Astrocyte of the spinal cord (primary cell): ENCODE measurements at places on chromosomes 1 and 21.

DNA sequence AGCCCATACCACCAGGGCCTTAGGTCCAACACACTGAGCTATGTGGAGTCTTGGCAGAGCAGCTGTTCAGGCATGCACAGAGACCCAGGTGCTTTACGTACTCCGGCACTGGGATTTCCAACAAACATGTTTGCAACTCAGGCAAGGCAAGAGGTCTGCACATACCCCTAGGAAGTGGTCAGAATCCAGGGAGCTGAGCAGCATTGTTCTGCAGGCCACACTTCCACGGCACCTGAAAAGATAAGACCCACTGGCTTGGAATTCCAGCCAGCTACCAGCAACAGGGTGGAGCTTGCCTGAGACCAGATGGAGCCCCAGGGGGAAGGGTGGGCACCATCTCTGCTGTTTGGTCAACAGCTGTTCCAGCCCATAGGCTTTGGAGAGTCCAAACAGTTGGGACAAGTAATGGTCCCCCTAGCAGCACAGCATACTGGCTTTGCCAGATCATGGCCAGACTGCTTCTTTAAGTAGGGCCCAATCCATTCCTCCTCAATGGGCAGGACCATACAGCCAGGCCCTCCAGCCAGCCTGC is 51.7 kb upstream of the LRRC8B start:
- DNase-seq, result no peak

- no peak for DNase-seq
Observed at GRCh38 chr1:241551759-241552638, 19.8 kb downstream of the KMO start.

DNA sequence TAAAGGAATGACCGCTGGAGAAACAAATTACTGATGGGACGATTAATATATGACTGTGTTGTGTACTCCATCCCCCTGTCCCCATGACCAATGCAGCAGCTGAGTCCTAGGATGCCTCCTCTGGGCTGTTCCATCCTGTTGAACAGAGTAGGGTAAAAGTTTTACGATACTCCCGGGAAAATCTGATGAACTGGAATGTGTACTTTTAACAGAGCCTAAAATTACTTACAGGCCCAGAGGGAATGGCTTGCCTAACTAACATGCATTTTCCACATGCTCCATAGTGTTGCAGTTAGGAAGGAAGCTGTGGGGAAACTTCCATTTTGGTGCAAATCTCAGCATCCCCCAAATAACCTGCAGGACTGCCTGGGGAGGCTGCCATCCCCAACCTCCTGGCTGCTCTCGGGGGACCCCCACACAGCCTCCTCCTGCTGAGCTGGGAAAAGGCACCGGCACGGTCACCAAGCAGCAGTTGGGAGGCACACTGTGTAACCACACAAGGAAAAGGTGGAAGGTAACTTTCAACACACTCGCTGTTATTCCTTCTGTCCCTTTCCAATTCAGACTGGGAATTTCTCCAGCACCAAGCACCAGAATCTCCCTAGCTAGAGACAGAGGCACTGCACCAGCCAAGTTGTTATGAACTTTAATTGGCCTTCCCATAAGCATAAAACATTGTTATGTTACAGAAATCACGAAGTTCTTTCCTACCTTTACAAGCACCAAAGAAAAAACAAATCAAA is 97.2 kb downstream of the BCAR3 start:
- no peak for DNase-seq

GRCh38 chr1:41715441-41716095 is 203.2 kb downstream of the HIVEP3 start:
- no peak for DNase-seq

DNA sequence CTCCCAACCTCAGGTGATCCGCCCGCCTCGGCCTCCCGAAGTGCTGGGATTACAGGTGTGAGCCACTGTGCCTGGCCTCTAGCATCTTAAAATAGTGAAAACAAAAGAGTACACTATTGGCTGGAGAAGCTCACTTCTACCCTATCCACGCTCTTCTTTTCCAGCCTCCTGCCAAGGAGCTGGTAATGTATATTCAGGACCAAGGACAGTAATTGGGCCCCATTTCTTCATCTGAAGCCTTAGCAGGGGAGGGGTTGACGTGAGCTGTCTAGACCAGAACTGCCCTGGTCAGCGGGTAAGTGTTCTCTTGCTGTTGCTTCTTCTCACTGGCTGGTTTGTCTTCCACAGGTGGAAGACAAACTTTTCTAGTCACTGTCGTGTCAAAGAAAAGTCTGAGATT is 70.2 kb downstream of the DNM3 start:
- no peak for DNase-seq

- DNase-seq, result no peak
Observed at GRCh38 chr1:192732787-192733186, 76.1 kb upstream of the RGS2 start.

DNA sequence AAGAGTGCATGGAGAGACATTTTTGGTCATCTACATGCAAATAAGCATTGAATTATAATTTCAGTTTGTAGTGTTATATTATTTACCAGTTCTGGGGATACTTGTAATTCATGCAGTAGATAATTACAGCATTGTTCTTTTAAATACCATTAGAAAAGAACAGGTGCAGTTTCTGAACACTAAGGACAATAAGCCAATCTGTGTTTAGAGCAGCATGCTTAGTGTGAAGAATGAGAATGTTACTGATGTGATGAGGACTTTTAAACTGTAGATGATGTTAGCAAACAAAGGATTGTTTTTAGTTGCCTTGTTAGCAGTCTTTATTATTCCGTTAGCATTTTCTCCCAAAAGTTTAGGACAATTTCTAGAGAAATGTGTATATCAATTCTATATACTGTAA is 348.3 kb downstream of the BRINP3 start:
- no peak for DNase-seq

DNA sequence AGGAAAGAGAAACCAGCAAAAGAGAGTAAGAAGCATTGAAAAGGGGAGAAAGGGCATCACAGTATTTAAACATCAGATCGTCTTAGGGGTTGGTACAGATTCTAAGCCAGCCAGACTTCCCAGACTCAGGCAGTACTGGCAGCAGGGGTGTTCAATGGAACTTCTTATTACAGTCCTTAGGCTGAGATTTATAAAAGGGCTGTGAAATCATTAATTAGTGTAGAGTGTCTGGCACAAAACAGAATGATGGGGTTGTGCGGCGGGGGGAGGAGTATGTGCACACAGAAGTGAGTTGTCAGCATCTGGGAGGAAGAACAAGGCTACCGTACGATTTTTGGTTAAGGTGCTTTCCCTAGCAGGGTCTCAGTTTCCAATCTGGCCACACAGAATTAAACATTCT is 38.2 kb downstream of the ARHGEF11 start:
- no peak for DNase-seq

DNA sequence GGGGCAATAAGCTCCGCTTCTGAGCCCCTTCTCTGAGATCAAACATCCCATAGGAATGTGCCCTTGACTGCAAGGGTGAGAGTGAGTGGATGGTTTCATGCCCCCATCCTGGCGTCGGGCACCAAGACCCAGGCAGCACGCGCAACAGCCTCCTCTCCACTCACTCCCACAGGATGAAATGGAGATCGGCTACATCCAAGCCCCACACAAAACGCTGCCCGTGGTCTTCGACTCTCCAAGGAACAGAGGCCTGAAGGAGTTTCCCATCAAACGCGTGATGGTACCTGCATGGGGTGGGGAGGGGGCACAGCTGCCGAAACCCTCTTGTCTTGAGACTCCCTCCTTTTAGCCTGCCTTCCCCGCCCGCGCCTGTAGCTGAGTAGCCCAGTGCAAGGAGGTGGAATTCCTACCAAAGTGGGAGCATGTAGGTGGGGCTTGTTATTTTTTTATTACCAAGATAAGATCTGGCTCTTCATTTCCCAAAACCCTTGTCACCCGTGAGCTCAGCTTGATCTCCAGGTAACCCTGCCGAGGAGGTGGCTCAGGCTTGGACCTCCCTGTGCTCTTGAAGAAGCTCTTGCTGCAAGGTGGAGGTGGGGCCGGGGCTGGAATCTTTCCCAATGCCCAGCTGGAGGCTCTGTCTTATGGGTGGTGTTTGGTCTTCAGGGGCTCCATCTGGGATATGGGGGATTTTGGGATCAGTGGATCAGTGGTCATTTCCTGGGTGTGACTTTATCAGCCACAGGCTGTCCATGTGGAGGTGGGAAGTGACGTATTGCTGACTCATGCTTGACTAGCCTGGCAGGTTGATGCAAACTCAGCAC is 24.0 kb upstream of the PADI6 start:
- DNase-seq, result peak; percentile 34

- no peak for DNase-seq
Observed at GRCh38 chr21:45015469-45015860, 58.9 kb upstream of the ADARB1 start.

DNA sequence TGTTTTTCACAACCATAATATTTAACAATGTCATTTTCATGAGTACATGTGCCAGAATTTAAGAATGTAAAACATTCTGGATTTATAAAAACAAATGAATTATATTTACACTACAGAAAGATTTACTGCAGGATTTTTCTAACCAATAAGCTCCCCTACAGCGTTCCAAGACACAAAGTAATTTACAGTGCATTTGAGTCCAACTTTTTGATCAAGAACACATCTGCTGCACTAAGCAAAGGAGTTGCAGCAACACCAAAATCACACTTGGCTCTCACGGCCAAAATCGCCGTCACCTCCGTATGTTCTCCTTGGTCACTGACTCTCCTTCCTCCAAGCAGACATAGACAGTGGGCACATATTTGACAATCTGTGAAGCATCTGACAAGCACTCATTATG is 7.7 kb downstream of the VPS26C start:
- DNase-seq, result no peak

DNA sequence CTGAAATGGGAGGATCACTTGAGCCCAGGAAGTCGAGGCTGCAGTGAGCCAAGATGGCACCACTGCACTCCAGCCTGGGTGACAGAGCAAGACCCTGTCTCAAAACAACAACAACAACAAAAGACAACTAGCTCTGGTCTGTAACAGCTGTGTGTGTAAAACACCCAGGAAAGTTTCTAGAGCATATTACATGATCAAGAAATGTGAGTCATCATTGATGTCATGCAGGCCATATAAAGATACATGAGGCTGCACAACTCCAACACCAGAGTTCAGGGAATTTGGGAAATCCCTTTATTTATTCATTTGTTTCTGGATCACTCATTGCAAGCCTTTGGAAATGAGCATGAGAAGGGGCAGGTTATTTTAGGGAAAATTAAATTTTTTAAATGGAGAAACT is 50.3 kb upstream of the CTPS1 start:
- DNase-seq, result no peak

DNA sequence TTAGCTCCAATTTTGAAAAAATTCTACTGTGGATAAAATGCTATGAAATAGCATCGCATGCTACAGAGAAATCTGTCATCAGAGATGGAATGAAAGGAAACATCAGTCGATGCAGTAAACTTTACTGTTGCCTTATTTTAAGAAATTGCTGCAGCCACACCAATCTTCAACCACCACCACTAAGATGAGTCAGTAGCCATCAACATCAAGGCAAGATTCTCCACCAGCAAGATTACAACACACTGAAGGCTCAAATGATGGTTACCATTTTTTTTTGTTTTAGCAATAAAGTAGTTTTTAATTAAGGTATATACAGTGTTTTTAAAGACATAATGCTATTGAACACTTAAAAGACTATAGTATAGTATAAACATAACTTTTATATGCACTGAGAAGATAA is 95.6 kb upstream of the JUN start:
- DNase-seq, result no peak

DNA sequence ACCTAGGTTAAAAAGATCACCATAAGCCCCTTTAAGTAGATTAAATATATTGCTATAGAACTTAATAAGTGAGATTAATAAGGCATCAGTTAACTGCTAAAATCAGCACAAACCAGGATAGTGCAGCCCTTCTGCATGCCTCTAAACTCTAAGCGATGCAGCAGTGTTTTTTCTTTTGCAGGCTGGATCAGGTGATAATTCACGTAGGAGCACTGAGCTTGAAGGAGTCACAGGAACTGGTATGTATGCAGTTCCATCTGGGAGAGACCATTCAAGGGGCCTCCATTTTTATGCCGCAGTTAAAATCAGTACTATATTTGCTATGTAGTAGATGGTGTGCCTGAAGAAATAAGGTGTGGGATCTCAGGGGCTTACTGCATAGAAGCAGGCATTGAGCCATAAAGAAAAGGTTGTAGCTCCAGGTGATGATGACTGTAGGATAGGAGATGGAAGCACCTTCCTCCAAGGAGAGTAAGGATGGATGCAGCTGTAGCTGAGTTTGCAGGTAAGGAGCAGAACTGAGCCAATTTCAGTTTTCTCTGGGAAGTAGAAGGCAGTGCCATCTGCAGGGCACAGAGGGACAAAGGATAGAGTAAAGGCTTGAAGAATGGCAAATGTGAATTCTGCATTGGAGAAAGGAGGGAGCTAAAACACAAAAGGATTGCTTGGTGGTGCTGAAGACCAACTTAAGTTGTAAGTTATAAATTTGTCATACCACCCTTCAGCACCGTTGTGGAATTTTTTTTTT is 22.6 kb downstream of the NPL start:
- no peak for DNase-seq

GRCh38 chr1:201422436-201423030 is 1.0 kb upstream of the TNNI1 start:
- DNase-seq, result no peak

DNA sequence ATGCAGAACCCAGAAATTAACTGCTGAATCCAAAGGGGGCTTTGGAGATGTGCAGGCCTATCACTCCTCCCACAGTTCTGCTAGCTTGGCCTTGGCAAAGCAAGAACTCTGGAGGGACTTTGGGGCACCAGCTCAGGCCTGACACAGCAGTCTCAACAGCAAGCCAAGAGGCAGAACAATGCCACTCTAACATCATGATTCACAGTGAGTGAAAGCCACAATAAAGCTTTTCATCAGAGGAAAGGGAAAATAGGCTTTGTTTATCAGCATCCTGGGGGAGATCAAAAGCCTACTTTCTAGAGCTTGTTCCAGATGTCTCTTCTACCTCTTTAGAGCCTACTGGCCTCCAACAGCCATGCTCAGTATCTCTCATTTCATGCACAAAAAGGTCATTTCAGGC is 283.4 kb downstream of the KCNH1 start:
- no peak for DNase-seq

GRCh38 chr21:34560609-34561008 is 48.6 kb upstream of the KCNE1 start:
- no peak for DNase-seq

DNA sequence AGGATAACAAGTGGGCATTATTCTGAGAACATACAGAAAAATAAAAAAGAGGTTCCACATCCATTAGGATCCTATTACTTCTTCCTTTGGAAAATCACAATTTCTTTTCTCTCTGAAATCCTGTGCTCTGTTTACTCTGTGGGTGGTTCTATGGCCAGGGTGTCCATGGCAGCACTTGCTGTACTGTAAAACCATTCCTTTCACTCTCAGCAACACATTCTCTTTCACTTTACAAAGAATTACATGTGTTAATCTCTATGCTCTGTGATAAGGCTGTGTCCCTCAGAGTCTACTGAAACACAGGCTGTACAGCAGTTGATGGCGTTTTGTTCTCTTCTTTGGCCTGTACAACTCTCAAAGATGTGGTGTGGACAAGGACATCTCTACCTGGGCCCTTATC is 524.1 kb downstream of the PTBP2 start:
- DNase-seq, result peak; percentile 50

- DNase-seq, result peak; percentile 79
Observed at GRCh38 chr1:207885129-207886032, 25.5 kb downstream of the CD34 start.
